ENCODE measurements at places on chromosomes 3 and 15. TPM values are rescaled to one million over a fixed set of nuclear protein-coding genes. Genes with fewer than 3 reads are reported as not detected.

COL8A1 gene
- 1.6 TPM for total RNA-seq

HEXA gene
- total RNA-seq = 30.6 TPM

MTFMT gene
- 15.1 TPM for total RNA-seq

DNA sequence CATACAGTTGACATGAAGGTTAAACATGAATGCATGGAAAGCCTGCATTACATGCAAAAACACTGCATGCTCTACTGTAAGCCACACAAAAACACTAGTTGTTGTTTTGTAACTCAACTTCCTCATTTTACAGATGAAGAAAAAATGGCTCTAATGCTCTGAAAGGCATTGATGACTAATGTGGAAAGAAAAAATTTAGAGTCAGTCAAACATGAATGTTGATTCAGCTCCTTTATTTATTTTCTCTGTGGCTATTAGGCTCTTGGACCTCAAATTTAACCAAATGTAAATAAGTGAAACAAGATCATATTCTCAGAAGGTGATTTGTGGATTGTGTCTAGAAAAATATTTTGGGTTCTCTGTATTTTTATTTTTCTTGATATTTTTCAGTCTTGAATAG lies 336.7 kb upstream of the ZNF717 start:
- DNase-seq = no peak

DNA sequence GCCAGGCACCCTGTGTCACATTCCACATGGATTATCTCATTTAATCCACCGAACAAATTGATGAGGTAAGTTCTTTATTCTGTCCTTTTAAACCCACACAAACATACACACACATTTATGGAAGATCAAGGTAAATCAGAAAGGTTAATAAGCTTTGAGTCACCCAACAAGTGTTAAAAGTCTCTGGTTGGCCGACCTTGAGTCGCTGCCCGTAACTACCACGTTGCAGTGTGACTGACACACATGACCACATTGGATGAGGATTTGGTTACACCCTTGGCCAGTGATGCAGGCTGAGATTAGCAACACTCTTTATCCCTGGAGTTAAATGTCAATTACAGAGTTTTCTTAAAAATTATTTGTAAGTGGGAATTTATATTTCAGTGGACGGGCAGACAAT lies 19.2 kb downstream of the FOXP1 start:
- DNase-seq = no peak

- DNase-seq = no peak
Observed at GRCh38 chr3:179536256-179536655, 26.5 kb upstream of the ACTL6A start.

- no peak for DNase-seq
Observed at GRCh38 chr3:138125548-138126221, 6.5 kb downstream of the A4GNT start.

DNA sequence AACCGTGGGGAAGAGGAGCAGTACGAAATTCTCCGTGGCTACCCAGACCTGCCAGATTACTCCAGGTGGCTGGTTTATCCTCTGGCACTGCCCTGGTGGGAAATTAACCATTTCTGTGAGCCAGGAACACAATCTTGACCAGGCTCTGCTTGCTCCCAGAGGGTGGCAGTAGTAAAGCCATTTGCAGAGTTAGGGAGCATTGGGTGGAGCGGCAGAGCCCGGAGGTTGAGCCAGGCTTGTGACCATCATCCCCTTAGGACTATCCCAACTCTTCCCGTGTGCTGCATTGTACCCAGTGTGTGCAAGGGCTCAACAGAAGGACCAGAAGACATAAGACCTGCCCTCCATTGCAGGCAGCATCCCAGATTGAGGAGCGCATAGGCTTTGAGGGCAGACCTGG lies 5.3 kb downstream of the KNG1 start:
- no peak for DNase-seq

GRCh38 chr3:25174251-25174650 lies 253.8 kb upstream of the RARB start:
- no peak for DNase-seq

GRCh38 chr3:159263750-159264553 lies 462.1 kb downstream of the MFSD1 start:
- no peak for DNase-seq

GRCh38 chr3:161674402-161674801 lies 177.8 kb downstream of the OTOL1 start:
- no peak for DNase-seq

DNA sequence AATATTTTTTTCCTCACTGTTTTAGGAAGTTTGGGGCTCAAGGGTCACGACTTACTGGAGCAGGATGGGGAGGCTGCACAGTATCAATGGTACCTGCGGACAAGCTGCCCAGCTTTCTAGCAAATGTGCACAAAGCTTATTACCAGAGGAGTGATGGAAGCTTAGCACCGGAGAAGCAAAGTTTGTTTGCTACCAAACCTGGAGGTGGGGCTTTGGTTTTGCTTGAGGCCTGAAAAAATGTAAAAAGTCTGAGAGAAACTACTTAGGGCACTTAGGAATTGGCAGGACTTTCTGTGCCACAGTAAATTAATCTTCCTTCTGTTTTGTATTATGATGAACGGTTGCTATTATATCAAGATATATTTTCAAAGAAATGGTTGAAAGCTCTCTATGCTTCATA lies 95.1 kb upstream of the FGF7 start:
- DNase-seq = no peak

DNA sequence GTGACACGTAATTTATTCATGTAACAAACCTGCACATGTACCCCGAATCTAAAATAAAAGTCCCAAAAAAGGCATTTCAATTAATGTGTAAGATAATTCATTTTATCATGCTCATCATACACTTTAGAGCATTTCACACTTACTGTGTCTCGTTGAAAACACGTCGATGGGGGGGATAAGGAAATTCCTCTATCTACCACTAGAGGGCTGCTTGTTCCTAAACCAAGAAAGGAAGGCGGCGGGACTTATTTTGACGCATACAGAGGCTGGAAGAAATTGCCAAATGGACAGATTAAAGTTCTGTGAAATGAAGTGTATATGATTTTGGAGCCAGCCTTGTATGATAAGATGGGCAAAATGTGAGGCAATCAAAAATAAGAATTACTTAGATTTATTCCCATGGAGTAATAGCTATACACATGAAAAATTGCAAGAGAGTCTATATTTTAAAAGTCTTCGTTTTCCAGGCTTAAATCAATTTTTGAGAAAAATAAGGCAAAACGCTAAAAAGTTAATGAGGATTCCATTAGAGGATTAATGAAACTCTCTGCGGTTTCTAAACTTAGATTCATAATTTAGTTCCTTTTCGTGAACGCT lies 346.8 kb downstream of the CNTN3 start:
- DNase-seq = no peak

GRCh38 chr3:169759256-169759655 lies 5.6 kb downstream of the TERC start:
- no peak for DNase-seq

DNA sequence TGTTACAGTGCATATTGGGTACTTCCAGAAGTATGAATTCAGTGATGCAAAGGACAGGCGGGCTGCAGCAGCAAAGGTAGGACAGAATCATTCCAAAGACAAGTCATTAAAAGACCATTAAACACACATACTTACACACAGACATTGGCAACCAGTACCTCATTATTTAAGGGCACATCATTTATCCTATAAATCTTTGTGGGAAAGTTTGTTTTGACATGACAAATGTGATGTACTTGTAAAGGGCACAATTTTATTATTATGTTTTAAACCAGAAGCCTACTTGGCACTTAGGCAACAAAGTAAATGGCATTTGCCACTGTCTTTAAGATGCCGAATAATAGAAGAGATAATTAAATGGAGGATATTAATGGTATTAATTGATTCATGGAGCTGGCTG lies 22.7 kb downstream of the ARIH1 start:
- no peak for DNase-seq

GRCh38 chr3:141235661-141236171 lies 4.1 kb downstream of the PXYLP1 start:
- DNase-seq = no peak

DNA sequence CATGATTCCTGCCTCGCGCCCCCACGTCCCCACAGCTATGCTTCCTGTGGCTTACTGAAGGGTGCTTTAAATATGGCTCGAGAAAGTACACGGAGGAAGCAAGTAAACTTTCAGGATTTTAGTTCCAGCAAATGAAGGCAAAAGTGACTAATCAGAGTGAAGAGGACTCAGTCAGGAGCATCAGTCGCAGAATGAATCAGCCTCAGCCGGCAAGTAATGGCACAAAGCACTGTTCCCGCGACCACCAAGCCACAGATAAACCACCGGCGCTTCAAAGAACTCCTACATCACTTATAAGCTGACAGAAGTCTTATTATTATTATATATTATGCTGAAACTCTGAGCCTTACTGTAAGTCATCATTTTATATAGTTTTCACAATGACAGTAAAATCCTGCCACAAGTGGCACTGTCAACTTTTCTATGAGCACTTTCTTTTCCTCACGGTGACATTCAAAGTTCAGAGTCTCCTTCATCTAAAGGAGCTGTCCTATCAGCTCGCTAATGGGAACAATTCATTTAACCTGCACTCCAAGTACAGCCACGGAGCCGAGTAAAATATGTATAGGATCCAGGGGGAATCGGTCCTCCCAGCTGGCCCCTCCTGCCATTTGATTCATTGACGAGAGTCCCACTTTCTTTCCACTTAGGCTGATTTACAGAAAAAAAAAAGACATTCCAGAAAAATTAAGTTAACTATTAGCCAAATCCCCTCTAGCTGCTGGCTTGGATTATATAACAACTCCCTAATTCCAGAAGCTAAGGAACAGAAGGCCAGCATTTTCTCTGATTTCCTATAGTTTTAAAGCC lies 217.0 kb upstream of the ICE2 start:
- DNase-seq = no peak

DNA sequence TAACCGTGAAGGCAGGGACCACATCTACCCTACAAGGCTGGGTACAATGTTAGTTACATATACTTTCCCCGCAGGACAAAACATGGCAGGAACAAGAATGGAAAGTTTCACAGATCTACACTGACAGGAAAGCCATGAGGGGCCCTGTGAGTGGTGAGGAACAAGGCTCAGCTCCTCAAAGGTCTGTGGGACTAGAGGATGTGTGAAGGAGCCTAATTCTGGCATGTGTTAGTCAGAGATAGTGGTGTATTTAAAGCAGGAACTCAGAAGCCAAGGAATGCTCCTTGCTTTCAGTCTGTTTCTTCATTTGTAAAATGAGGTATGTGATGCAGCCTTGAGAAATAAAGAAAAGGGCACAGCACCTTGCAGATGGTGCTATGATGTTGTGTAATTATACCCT lies 25.1 kb downstream of the ETV5 start:
- no peak for DNase-seq

- peak; percentile 22 for DNase-seq
Observed at GRCh38 chr15:48896869-48897814, 19.2 kb downstream of the EID1 start.

All from frontal cortex (tissue), 4 donors.